Stimulated activated CD8-positive, alpha-beta memory T cell treated with anti-CD3 and anti-CD28 coated beads, Interleukin-2, amount 100 ng/mL, for 1 hour (primary cell): ENCODE measurements at places on chromosomes 2 and 18.
A peak's percentile ranks its signal among the peaks of the same experiment; 100 is the strongest.

DNA sequence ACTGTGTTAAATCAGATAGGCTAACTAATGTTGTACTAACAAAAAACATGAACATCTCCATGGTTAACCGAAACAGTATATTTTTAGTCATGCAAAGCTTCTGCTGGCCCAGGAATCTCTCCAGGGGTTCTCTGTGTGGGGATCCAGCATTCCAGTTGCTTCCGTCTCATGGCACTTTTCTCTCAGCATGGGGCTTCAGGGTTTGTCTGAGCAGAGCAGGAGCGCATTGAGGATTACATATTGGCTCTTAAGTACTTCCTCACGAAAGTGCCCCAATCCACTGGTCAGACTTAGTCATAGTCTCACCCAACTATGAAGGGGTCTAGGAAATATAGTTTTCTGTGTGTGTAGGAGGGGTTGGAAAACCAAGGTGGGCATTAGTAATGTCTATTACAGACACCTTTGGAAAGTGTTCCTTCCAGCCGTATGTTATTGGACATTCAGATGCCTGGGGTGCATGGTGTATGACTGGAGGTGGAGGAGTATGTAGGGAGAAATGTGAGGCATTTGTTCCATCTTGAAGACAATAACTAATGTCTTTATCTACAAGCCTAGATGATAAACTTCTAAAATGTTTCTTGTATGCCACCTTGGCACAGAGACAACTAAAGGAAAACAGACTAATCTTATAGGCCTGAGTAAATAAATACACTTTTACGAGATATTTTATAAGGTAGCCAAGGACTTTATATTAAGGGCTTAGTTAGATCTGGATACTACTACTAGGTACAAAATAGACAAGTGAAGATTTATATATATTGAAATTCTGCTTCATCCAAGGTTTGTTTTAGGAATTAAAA lies 123.8 kb upstream of the ZEB2 start:
- no peak for DNase-seq

- no peak for DNase-seq
Measured at GRCh38 chr2:31286961-31287550, 53.1 kb downstream of the EHD3 start.

GRCh38 chr2:2000724-2001061 lies 256.4 kb upstream of the PXDN start:
- no peak for DNase-seq

GRCh38 chr2:206075113-206075512 lies 10.9 kb downstream of the INO80D start:
- DNase-seq, result no peak

- no peak for DNase-seq
Measured at GRCh38 chr2:29113891-29114321, 1.3 kb upstream of the CLIP4 start.

GRCh38 chr2:68589963-68590362 lies 53.4 kb upstream of the PROKR1 start:
- no peak for DNase-seq

DNA sequence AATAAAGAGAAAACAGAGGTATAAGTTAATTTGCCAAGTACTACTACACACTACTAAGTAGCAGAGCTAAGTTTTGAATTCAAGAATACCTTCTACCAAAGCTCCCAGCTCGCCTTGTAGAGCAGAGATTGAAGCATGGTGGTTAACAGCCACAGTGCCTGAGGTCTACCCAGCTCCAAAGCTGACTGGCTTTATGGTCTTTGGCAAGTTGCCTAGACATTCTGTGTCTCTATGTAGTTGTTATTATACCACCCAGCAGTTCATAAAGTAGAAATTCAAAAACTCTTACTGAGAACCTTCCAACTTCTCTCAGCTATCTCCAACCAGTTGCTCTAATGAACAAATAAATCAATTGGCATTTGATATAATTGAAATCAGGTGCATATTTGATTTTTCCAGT lies 87.8 kb downstream of the PDE11A start:
- no peak for DNase-seq

GRCh38 chr2:51085420-51086068 lies 53.6 kb upstream of the NRXN1 start:
- DNase-seq, result no peak

GRCh38 chr18:37019157-37019827 lies 190.4 kb downstream of the KIAA1328 start:
- no peak for DNase-seq

DNA sequence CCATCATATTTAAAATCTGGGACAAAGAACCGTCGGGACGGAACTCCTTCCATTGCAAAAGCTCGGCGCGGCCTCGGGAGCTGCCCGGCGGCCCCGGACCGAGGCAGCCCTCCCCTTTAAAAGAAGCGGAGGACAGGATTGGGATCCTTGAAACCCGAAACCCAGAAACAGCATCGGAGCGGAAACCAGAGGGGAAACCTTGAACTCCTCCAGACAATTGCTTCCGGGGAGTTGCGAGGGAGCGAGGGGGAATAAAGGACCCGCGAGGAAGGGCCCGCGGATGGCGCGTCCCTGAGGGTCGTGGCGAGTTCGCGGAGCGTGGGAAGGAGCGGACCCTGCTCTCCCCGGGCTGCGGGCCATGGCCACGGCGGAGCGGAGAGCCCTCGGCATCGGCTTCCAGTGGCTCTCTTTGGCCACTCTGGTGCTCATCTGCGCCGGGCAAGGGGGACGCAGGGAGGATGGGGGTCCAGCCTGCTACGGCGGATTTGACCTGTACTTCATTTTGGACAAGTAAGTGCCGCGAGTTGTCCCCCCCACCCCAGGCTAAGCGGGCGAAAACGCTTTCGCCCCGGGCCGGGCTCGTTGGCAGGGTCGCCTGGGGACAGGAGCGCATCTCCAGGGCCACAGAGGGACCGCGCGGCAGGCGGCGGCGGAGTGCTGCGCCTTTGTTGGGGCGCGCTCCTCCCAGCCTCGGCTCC lies at the start of gene ANTXR1:
ANTXR1 (plus strand) TSS at position 38 of the 698 bp plus-strand sequence; CDS start at position 359, 321 bp downstream.
- no peak for DNase-seq

GRCh38 chr2:219175928-219176817 lies 552 bp downstream of the CNPPD1 start:
- DNase-seq, result no peak

DNA sequence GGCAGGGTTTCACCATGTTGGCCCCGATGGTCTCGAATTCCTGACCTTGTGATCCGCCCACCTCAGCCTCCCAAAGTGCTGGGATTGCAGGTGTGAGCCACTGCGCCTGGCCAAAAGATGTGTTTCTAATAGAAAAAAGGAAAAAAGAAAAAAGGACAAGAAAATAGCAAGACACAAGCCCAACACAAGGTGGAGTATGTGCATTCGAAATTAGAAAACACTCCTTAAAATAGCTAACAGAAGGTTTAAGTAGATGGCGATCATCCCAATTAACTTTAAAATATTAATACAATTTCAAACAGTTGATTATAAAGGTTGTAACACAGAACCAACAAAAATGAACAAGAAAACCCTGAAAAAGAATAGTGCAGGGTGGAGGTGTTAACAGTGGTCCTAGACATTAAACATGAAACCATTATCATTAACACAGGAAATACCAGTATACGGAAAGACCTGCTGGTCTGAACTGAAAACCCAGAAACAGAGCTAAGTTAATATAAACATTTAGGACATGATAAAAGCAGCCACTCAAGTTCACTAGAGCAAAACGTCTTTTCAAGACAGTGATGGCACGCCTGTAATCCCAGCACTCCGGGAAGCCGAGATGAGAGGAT lies 57.9 kb downstream of the HDLBP start:
- no peak for DNase-seq

GRCh38 chr18:2956056-2956455 lies 56.9 kb downstream of the LPIN2 start:
- DNase-seq, result no peak

DNA sequence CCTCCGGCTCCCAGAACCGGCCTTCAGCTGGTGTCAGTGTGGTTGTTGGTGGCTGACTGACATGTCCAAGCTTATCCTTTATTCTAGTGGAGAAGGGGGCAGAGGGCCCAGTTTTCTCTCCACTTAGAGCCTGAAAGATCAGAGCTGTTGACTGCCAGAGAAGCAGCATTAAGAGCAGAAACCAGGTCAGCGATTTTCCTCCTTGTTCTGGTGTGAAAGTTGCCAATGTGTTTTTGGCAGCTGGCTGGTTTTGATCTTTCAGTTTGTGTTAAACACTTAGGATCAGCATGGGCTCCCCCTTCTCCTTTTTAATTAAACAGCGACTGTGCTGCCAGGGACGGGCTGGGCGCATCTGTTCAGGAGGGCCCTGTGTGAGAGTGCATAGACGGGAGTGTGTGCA lies 100.9 kb downstream of the ASAP2 start:
- no peak for DNase-seq

- DNase-seq, result no peak
Measured at GRCh38 chr2:11901351-11902069, 155.1 kb downstream of the LPIN1 start.

- peak; percentile 2 for DNase-seq
Measured at GRCh38 chr2:230956827-230957755, 32.0 kb upstream of the GPR55 start.

GRCh38 chr2:213205944-213206343 lies 54.5 kb upstream of the IKZF2 start:
- no peak for DNase-seq

DNA sequence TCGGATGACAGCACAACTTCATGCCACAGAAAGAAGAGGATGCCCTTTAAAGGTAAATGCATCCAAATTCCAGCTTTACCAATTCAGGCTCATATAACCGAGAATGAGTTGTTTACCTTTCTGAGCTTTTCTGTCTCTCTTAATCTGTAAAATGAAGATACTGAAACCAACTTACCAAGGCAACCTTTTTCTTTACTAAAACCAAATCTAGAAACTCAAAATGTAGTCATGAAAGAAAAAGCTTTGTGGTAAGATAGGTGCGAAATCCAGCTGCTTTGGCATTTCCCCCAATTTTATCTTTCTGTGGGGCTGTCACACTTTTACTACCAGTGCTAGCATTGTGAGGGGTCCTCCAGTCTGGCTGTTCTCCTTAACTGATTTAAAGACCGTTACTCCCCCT lies 240.4 kb downstream of the IKZF2 start:
- no peak for DNase-seq

- no peak for DNase-seq
Measured at GRCh38 chr2:169349535-169349934, 12.8 kb downstream of the LRP2 start.

DNA sequence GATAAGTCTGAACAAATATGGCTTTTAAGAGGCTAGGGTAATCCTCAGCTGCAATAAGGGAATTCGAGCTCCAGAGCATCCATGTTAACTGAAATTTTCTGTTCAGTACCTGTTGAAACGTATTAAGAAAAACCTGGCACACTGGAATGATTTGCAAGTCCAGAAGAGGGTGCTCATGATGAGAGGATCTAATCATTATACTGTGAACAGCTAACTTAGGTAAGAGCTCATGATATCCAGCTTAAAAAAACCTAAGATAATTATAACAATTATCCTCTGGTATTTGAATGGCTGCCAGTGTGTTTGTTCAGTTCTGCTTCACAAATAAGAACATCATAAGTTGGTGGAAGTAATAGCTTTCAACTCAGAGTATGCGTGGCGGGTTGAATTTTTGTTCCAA lies 1118.3 kb upstream of the DDX18 start:
- no peak for DNase-seq

DNA sequence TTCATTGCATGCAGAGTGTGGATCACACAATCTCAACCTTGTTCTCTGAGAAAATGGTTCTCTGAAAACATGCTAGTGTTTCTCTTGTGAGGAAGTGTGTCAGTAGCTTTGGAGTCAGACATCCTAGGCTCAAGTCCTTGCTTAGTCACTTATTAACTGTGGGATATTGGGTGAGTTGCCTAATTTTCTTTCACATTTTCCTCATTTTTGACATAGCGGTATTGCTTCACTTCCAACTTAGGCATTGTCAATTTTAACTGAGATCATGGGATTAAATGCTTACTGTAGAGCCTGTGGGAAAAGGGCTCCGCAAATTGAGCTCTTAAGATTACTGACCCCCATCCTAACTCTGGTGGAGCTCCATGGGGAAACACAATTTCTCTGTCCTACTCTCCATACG lies 622.2 kb downstream of the CNTNAP5 start:
- DNase-seq, result no peak

DNA sequence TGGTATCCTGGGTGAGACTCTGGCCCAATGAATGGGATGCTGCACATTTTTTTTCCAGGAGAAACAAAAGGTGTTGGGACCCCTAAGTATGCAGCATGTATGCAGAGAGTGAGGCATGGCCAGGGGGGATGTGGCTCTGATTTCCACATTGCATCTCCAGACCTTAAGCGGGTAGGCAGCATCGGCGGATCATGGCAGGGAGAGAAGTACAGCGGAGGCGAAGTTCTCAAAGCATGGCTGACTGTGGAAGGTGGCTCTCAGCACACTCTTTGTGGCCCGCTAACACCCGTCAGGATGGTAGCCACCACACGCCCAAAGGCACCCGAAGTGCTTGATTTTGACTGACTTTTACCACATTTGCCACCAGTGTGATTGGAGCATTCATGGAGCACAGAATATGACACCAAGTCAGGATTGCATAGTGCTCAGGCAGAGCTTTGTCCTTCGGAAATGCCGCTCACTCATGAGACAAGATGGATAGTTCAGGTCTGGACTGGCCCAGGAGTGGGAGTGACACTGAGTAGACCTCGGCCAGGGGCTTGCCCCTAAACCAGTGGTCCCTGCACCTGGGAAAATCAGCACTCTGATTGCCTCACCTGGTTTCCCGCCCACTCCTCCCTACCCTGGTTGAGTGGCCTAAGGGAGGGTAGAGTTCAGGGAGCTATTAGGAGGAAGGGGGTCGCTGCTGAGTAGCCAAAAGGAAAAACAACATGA lies 14.2 kb downstream of the INPP4A start:
- DNase-seq, result no peak
